ENCODE measurements at places on chromosomes 2 and 18.

DNA sequence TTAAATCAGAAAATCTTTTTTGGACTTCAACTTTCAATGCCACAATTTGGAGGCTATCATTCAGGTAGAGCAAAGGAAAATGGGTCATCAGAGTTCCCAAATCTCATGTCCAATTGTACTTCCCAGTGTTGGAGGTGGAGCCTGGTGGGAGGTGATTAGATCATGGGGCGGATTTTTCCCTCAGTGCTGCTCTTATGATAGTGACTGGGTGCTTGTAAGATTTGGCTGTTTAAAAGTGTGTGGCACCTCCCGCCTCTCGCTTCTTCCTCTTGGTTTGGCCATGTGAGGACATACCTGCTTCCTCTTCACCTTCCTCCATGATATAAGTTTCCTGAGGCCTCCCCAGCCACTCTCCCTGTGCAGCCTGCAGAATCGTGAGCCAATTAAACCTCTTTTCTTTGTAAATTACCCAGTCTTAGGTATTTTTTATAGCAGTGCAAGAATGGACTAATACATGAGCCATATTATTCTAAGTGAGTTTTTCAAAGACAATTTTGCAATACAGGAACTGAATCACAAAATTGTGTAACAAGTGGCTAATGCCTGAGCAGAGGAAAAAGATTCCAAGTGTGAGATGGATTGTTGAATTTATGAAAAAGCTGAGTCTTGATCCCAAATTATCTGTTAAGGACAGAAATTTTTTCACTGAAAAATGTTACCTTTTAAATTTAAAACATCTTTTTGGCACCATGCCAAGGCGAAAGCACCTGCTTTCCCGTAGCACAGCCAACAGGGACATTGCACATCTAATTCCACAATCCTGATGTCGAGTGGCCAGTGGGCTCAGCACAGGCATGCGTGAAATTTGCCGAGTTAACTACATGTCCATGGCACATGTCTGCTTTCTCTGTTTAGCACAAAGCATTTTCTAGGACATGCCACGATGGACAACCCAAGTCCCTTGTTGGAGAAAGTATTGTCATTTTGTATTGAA is 150.9 kb downstream of the COL6A3 start:
- no peak for DNase-seq

- no peak for DNase-seq
Measured at GRCh38 chr18:46433121-46433826, 223.7 kb downstream of the LOXHD1 start.

DNA sequence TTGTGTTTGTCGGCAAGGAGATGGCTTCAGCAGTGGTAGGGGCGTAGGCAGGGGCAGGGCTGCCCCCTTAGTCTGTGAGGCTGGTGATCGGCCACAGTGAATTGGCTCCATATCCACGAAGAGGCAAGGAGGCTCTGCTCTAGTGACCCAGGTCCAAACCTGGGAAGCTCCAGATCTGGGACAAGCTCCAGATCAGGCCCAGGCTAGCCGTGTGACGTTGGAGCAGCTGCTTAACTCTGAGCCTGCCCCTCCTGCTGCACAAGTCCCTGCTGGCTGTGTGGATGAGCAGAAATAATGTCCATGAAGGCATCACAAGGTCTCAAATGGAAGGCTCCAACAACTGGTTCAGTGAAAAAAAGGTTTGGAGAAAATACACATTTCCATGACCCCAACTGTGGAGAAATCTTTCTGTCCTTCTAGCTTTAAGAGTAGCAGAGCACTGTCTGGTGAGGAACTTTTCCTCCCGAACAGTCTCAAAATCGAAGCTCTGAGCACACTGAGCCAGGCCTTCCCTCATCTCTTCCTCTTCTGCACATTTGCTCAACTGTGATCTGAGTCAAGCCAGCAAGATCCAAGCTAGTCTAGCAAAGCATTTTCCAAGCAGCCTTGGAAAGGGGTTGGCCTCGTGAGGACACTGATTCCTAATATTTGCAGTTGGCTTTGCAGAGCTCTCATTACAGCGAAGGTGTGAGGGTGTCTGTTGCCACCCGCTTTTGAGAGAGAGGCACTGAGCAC is 67.0 kb upstream of the TCF7L1 start:
- DNase-seq = no peak

GRCh38 chr2:144111437-144111836 is 408.5 kb downstream of the ZEB2 start:
- no peak for DNase-seq

- DNase-seq = peak; percentile 16
Measured at GRCh38 chr2:18402-19271, 27.7 kb downstream of the FAM110C start.

DNA sequence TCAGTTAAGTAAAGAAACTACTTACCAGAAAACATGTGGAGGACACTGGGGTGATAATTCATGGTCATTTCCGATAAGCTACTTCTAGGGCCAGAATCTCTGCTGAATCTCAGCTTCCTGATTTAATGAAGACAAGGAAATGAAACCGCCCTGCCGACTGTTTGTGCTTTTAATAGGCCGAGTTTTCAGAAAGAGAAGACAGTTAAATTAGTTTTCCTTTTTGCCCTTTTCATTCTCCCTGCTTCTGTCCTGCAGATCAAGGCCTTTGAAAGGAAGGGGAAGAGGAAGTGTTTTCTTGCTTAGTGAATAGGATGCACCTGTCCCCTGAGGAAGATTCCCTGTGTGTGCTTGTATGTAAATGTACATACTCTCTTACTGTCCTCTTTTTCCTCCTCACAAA is 126.6 kb downstream of the SH3RF3 start:
- no peak for DNase-seq

- DNase-seq = no peak
Measured at GRCh38 chr2:235627682-235628081, 133.8 kb downstream of the AGAP1 start.

DNA sequence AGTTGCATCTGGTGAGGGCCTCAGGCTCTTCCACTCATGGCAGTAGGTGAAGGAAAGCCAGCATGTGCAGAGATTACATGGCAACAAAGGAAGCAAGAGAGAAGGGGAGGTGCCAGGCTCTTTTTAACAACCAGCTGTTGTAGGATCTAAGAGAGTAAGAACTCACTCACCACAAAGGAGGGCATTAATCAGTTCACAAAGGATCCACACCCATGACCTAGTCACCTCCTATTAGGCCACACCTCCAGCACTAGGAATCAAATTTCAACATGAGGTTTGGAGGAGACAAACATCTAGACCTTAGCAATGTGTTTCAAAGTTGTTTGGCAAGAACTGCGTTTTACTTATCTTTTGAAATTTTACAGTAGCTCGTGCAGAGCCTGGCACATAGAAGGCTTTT is 20.5 kb upstream of the REG3A start:
- DNase-seq = no peak

GRCh38 chr2:64448041-64448426 is 5.9 kb upstream of the LGALSL start:
- DNase-seq = no peak

- DNase-seq = no peak
Measured at GRCh38 chr2:21220930-21221329, 97.2 kb downstream of the TDRD15 start.

- no peak for DNase-seq
Measured at GRCh38 chr18:79578396-79579260, 101.0 kb upstream of the CTDP1 start.

- no peak for DNase-seq
Measured at GRCh38 chr2:211823886-211824479, 714.6 kb downstream of the ERBB4 start.

- no peak for DNase-seq
Measured at GRCh38 chr2:127034883-127035611, 71.9 kb downstream of the BIN1 start.

GRCh38 chr2:228649447-228649846 is 468.0 kb upstream of the SPHKAP start:
- DNase-seq = no peak

GRCh38 chr2:45330637-45331409 is 280.2 kb downstream of the SRBD1 start:
- DNase-seq = no peak

DNA sequence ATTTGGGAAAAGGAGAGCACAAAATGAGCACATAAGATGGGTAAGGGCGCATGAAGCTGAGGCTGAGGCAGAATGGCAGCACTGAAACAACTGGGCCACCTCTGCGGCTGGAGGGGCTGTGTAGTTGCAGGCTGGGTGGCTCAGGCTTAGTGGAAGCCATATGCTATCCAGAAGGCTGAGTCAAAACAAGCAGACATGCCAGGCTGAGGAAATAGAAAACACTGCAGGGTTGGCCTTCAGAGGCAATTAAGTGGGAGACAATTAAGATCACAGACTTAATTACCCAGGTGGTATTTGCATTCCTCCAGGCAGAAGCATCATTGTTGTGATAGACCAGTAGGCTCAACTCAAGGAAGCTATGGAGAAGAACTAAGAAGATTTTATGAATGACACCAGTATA is 11.4 kb upstream of the XPO1 start:
- DNase-seq = no peak

- DNase-seq = no peak
Measured at GRCh38 chr2:148529745-148530144, 114.8 kb upstream of the EPC2 start.

DNA sequence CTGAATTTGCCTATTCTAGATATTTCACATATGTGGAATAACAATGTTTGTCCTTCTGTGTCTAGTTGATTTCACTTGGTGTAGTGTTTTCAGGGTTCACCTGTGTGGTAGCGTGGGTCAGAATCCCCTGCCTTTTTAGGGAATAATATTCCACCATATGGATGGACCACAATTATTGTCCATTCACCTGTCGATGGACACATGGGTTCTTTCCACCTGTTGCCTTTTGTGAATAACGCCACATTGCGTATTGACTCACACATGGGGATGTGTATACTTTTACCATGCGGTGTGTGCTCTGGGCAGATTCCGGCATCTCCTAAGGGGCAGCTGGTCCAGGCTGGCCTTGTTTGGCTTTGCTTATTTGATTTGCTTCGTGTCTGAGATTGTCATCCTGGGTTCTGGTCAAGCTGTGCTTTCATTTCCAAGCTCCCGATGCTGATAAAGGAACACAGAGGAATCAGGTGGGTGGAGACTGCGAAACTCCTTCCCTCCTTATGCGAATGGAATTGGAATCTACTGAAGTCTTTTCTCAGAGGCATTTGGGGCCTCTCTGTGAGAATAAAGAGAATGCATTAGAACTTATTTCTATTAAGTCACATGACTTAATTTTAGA is 18.9 kb upstream of the ALLC start:
- DNase-seq = no peak

DNA sequence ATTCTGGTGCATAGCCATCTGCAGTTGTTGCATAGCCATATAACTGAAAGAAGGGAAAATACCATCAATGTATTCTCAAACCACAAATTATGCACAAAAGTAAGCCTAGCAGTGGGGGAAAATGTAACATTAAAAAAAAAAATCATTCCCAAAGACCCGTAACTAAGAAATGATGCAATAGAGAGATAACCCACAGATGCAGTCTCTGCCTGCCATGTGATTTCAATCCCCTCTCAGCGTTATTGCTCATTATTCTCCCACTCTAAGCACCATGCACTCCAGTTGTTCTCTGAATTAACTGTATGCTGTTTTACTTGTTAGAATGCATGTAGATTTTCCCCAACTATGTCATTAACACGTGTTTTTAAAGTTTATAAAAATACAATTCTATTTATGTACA is 14.1 kb downstream of the DSC1 start:
- DNase-seq = no peak

DNA sequence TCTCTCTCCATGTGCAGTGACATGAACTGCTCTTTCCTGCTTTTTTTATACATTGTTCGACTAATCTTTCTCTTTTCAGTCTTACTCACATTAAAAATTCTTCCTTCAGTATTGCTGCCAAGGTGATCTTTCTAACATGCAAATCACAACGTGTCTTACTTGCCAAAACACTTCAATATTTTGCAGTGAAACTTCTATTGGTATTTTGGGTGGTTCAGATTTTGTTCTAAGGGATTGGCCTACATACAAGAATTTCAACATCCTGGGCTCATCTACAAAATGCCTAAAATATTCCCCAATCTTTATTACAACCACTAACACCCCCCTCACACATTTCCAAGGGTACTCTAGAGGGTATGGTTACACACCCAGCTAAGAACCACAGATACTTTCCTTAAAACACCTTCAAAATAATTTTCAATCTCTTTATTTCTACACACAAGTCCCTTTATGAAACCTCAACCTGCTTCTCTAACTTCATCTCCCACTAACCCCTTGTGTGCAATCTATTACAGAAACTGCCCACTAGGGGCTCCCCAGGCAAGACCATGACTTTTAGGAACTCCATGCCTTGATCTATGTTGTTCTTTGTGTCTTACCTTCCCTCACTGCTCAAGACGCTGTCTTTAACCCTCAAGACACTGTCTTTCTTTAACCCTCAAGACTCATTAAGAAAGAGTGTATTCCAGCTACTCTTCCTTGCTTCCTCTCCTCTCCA is 50.9 kb downstream of the COL3A1 start:
- DNase-seq = no peak

GRCh38 chr2:195664528-195664927 is 7.5 kb downstream of the SLC39A10 start:
- DNase-seq = no peak

- no peak for DNase-seq
Measured at GRCh38 chr2:241813644-241814392, 4.8 kb downstream of the NEU4 start.

GRCh38 chr18:3742541-3742940 is 292.6 kb downstream of the TGIF1 start:
- DNase-seq = no peak

DNA sequence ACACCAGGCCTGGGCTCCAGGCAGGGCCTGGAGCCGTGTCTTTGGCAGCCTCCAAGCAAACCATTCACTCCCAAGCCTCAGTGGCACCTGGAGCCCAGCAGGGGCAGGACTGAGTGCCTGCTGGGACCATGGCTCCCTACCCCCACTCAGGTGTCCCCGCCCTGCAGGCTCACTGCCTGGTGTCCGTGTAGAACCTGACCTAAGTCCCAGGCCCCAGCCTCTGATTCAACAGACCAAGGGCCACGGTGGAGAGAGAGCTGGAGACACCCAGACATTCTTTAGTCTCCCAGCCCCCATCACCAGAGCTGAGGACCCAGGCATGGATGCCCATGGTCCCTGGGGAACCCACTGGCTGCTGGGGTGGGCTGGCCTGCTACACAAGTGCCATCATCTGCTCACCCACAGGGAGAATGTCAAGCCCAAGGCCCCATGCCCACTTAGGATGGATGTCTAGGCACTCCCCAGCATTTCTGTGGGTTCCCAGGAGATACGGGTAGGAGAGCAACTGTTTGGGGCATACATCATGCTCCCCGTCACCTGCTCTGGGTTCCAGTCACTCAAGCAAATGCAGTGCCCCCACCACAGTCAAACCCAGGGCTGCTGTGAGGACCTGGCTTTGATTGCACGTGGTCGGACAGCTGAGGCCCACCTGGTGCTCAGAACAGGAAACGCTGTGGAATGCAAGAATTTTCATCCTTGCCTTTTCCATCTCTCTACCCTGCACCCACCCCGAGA is 42.9 kb upstream of the ATG16L1 start:
- DNase-seq = no peak

DNA sequence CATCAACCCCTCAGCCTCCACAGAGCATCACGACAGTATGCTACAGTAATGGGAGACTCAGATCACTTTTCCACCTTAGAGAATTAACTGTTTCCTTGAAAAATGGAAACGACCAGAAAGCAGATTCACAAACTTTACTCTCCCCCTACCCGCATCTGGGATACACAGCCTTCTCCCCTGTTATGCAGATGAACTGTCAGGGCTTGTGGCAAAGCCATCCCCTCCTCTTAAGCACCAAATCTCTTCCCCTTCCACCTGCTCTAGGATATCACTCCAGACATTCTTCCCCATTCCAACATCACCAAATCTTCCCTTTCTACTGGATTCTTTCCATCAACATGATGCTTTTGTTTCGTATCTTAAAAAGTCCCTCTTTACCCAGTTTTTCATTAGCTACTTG is 26.4 kb downstream of the NEB start:
- DNase-seq = no peak

GRCh38 chr2:186183406-186183805 is 302.7 kb upstream of the ZC3H15 start:
- no peak for DNase-seq

All from CD4-positive, alpha-beta T cell treated with Interleukin-2 at 100 ng/mL for 4 hours (primary cell).